ENCODE measurements at places on chromosomes 7 and 10. TPM values are rescaled to one million over a fixed set of nuclear protein-coding genes. Genes with fewer than 3 reads are reported as not detected.

The PIK3AP1 gene
- total RNA-seq, result 0.49 TPM

The ODAD2 gene
- total RNA-seq, result not detected

The NPY4R2 gene
- not detected for total RNA-seq

The ANKRD61 gene
- not detected for total RNA-seq

The SLC13A1 gene
- not detected for total RNA-seq

The CDHR1 gene
- total RNA-seq, result 6.1 TPM

The PPP1R3C gene
- 19.4 TPM for total RNA-seq

The OR6B1 gene
- not detected for total RNA-seq

The PDAP1 gene
- 134 TPM for total RNA-seq

The SLC16A9 gene
- 1.2 TPM for total RNA-seq

The TDRD1 gene
- total RNA-seq, result not detected

The SFRP4 gene
- total RNA-seq, result 2.2 TPM

The NPSR1 gene
- not detected for total RNA-seq

The GJD4 gene
- not detected for total RNA-seq

The DEPP1 gene
- 13.6 TPM for total RNA-seq

The GHRHR gene
- not detected for total RNA-seq

The BMPR1A gene
- total RNA-seq, result 27.7 TPM

The C10orf143 gene
- 0.96 TPM for total RNA-seq

The NUTM2B gene
- total RNA-seq, result 0.42 TPM

The NEUROD6 gene
- total RNA-seq, result not detected

The GCK gene
- 43.9 TPM for total RNA-seq

The ASB13 gene
- total RNA-seq, result 13.9 TPM

The OR2A12 gene
- total RNA-seq, result not detected

The HOXA7 gene
- not detected for total RNA-seq

The ZNF487 gene
- total RNA-seq, result 2.1 TPM

The ZDHHC16 gene
- 61.5 TPM for total RNA-seq

The PAX4 gene
- total RNA-seq, result not detected

The NCF1 gene
- total RNA-seq, result 0.54 TPM

The CHST3 gene
- 0.83 TPM for total RNA-seq

The NPC1L1 gene
- not detected for total RNA-seq

The CRYGN gene
- total RNA-seq, result not detected

The CPA4 gene
- total RNA-seq, result not detected

The SPAM1 gene
- not detected for total RNA-seq

The H2BK1 gene
- not detected for total RNA-seq

The CYP2C9 gene
- not detected for total RNA-seq

The AKR1C8 gene
- not detected for total RNA-seq

The PNLIPRP1 gene
- not detected for total RNA-seq
